Stimulated activated CD4-positive, alpha-beta T cell treated with anti-CD3 and anti-CD28 coated beads, Interleukin-4, amount 100 ng/mL, for 48 hours (primary cell): ENCODE measurements at places on chromosomes 4 and X.

DNA sequence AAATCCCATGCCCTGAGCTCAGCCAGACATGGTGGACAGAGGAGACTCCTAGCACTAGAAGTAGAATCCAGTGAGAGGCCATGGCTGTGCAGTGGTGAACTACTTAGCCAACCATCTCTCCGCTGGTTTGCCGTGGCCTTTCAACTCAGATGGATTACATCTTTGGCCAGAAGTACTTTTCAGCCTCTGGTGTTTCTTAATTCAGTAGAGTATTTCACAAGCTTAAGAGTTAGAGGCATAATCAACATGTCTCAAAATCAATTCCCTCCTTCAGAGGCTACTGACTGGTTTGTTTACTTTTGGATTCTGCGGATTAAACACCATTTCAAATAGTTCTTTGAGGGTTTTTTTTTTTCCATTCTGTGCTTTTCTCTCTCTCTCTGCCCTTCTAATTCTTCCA, 91.1 kb upstream of the PGRMC2 start:
- DNase-seq, result no peak

DNA sequence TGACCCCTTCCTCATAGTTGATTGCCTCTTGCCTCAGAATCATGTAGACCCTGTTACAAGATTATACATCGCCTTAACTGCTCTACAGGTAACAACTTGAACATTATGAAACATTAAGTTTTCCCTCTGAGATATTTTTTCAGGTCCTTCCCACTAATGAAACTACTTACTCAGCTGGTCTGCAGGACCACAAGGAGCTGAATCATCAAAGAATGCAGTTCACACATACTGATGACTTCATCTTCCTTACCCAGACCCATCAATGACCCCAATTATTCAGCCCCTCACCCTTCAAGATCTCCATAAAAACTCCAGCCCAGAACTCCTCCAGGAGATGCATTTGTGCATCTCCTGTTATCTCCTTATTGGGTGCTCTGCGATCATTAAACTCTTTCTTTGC, 720.9 kb downstream of the RAPGEF2 start:
- DNase-seq, result no peak

- DNase-seq, result no peak
These were observed 44.0 kb downstream of the ZNF518B start for GRCh38 chr4:10413177-10413576.

DNA sequence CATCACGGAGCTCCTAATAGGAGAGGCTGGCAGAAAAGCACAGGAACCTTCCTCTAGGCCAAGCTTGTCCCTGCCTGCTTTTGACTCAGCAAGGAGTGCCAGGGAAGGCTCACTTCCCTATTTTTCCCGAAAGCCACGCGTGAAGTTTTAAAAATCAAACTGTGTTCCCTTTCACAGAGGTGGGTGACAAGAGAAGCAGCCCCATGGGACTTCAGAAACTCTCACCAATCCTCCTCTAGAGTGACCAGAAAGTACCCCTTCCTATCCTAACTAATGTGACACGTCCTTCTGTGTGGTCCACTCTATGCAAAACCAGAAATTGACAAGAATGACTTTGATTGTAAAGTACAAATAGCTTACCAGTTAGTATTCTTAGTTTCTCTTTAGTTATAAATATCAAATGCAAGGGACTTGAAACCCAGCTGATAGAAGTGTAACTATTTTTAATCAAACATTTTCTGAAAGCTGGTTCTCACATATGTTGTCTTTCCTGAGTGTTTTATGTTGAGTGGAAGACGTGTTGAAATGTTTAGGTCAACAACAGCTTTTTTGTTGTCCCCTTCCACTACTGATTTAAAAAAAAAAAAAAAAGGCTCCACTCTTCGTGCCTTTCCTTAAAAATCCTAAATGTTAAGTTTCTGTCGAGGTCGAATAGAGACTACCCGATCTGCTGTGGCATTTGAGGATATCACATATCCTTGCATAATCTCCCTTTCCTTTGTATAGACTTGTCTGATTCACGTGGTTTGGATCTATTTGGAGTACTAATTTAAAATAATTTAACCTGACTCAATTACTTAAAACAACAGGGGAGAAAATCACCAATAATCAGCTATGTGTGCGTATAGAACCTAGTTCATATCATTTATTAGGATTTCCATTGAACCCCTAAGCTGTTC, 42.1 kb downstream of the NFKB1 start:
- DNase-seq, result no peak
